ENCODE measurements at places on chromosomes 4 and X.

DNA sequence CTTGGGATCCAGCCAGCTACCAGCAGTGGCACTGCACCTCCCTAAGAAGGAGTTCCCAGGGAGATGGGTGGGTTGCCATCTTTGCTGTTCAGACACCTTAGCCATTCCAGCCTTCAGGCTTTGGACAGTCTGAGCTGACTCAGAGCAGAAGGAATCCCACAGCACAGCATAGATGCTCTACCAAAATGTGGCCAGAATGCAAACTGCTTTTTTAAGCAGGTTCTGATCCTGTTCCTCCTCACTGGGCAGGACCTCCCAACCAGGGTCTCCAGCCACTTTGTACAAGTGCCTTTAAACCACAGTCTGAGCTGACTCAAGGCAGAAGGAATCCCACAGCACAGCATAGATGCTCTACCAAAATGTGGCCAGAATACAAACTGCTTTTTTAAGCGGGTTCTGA is 209.0 kb downstream of the NPNT start:
- no peak for DNase-seq

- no peak for DNase-seq
These were observed 64.2 kb downstream of the IRF2 start for GRCh38 chr4:184409911-184410692.

- no peak for DNase-seq
These were observed 307.5 kb upstream of the FAM241A start for GRCh38 chr4:111837761-111838160.

- DNase-seq = no peak
These were observed at the start of gene BRS3 for GRCh38 chrX:136487647-136488046. TSS of gene BRS3 (plus strand) at chrX:136487947. CDS start at chrX:136488115, 168 bp downstream.

DNA sequence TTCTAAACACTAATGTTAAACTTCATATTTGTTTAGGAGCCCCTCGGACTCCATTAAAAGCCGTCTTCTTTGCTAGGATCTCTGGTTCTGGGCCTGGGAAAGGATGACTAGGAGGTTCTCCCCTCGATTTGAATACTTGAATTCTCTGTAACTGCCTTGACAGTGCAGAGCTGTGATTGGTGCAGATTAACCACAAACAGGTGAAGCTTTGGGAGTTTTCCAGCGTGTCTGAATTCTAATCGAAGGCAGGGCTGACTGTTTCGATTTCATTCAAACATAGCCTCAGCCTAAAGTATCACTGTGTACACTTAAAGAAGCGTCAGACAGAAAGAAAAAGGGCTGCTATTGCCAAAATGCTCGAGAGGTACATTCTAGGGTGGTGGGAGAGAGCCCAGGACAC is 29.0 kb downstream of the TFDP3 start:
- DNase-seq = no peak

DNA sequence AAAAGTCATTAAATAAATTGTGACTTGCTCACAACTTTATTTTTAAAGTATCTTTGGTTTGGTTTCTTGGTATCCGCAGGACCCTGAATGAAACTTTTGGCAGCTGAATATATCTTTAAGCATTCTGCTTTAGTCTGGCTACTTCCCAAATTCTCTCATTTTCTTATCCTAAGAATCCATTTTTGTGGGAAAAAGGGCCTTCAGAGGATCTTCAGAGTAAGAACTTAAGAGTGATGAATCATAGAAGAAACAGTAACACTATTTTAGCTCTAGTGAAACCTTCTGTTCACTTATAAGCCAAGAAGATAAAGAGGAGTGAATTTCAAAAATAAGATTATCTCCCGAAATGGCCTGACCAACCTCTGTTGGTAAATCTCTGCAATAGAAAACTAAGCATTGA is 540.6 kb upstream of the MAGEB18 start:
- DNase-seq = no peak

- DNase-seq = no peak
These were observed 5.3 kb downstream of the NKX1-1 start for GRCh38 chr4:1400831-1401408.

GRCh38 chrX:68835104-68835442 is 6.3 kb downstream of the EFNB1 start:
- no peak for DNase-seq

DNA sequence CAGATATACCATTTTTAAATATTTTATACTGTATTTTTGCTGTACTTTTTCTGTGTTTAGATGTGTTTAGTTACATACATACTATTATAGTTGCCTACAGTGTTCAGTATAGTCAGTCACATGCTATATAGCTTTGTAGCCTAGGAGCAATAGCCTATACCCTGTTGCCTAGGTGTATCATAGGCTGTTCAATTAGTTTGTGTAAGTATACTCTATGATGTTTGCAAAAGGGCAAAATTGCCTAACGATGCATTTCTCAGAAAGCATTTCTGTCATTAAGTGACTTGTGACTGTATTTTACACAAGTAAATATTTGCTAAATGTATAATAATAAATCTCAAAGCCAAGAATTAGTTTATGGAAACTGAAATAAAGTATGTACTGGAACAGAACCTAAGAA is 9.5 kb downstream of the ETFDH start:
- DNase-seq = no peak

- no peak for DNase-seq
These were observed 851.9 kb upstream of the FRG1 start for GRCh38 chr4:189088780-189089179.

GRCh38 chrX:88883200-88883599 is 136.2 kb downstream of the CPXCR1 start:
- DNase-seq = no peak

- no peak for DNase-seq
These were observed 49.2 kb upstream of the HDAC8 start for GRCh38 chrX:72621625-72622485.

DNA sequence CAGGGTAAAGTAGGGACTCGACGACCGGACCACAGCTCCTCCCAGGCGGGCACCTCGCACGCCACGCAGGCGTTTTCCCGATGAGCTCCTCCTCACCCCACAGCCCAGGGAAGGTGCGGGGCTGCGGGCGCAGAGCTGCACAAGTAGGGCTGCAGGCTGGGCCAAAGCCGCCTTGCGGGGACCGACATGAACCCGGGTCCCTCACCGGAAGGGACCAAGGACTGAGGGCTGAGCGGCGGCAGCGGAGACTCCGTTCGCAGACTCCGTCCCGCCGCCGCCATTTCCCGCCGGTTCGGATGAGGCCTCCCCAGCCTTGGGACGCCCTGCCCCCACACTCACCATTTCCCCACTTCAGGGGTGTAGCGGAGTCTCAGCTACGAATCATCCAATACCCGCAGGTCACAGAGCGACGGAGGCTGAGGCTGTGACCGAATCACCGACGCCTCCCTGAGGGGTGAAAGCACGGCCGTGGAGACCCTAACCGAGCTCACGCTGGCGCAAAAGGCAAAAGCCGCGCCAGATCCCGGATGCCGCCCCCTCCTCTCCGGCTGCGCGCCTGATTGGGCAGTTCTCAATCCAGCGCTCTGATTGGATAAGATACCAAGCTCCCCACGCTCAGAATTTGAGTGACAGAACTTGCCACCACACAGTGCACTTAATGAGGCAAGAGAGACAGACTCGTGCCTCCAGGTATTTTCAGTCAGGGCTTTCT is at the start of gene ZNF732:
Gene ZNF732, minus strand, starts transcription at position 506 of the 712 bp plus-strand sequence. Its CDS starts 164 bp downstream, at position 342.
- peak; percentile 11 for DNase-seq

DNA sequence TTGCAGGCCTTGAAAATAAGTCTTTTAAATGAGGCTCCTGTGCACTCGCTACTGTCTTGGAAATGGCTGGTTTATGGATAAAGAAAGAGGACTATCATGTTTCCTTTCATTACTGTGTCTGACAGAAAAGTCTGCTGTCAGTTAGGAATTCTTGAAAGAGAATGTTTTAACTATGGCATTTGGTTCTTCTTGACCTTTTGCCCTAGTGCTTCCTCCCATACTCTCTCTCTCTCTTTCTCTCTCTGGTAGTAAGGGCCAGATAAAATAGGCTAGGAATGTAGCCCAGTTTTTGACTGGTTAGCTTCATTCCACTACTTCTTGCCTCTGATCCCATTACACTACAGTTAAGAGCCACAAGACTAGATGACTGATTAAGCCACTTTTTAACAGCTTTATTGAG is 29.8 kb downstream of the YY2 start:
- DNase-seq = no peak

- no peak for DNase-seq
These were observed 15.6 kb upstream of the TAB3 start for GRCh38 chrX:30904632-30905031.

DNA sequence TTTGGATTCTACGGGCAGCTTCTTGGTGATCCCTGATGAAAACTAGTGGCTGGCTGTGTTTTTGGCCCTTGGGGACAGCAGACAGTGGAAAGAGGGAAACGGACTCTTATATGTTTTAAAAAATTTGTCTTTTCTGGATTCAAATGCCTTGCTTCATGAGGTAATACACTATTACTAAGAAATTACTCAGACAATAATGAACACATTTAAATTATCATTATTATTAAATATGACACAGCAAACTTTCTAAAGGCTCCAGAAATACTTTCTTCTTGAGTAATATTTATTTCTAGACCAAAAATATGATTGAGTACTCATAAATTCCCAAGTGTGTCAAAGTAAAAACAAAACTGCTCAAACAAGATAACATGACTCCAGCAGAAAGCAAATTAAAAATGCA is 520.7 kb upstream of the AADAT start:
- DNase-seq = no peak

- DNase-seq = no peak
These were observed 17.5 kb downstream of the ARSJ start for GRCh38 chr4:113962016-113962347.

DNA sequence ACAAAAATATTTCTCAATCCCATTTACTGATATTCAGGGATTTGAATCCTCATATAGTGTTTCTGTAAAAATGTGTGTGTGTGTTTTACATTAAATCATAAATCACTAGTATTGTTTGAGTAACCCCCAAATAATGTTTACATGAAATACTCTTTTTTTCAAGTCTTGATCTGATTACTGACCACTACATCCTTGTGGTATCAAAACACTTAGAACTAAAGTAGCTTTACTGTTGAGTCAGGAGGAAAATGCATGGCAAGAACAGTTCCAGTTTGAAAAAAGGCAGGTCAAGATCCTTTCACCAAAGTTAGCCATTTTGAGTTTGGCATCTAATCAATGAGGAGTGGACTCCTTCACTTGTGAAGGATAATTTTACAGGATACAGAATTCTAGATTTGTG is 3.6 kb upstream of the WDR19 start:
- no peak for DNase-seq

All from mucosa of gallbladder (tissue), 1 donor.